ENCODE measurements at places on chromosomes 1 and 21.

GRCh38 chr1:210239349-210240111 lies 6.9 kb downstream of the SERTAD4 start:
- no peak for DNase-seq

GRCh38 chr1:232519186-232519585 lies 110.7 kb downstream of the SIPA1L2 start:
- no peak for DNase-seq

- DNase-seq = no peak
Measured at GRCh38 chr1:43143441-43143888, 28.6 kb downstream of the EBNA1BP2 start.

GRCh38 chr1:147815503-147815902 lies 55.1 kb upstream of the GJA5 start:
- no peak for DNase-seq

GRCh38 chr1:45407629-45408287 lies 67.5 kb upstream of the MUTYH start:
- no peak for DNase-seq

- DNase-seq = no peak
Measured at GRCh38 chr1:235265900-235266299, 62.1 kb downstream of the ARID4B start.
